ENCODE measurements at places on chromosomes 11 and 22.

GRCh38 chr11:34513682-34514449 lies at the start of gene ELF5:
TSS of gene ELF5 (minus strand) at chr11:34513794. CDS start at chr11:34505749, 8,045 bp downstream.
- no peak for DNase-seq

GRCh38 chr11:129973068-129973467 lies 29.6 kb downstream of the PRDM10 start:
- DNase-seq = no peak

- DNase-seq = no peak
Observed at GRCh38 chr22:43783777-43784176, 28.3 kb downstream of the EFCAB6 start.

DNA sequence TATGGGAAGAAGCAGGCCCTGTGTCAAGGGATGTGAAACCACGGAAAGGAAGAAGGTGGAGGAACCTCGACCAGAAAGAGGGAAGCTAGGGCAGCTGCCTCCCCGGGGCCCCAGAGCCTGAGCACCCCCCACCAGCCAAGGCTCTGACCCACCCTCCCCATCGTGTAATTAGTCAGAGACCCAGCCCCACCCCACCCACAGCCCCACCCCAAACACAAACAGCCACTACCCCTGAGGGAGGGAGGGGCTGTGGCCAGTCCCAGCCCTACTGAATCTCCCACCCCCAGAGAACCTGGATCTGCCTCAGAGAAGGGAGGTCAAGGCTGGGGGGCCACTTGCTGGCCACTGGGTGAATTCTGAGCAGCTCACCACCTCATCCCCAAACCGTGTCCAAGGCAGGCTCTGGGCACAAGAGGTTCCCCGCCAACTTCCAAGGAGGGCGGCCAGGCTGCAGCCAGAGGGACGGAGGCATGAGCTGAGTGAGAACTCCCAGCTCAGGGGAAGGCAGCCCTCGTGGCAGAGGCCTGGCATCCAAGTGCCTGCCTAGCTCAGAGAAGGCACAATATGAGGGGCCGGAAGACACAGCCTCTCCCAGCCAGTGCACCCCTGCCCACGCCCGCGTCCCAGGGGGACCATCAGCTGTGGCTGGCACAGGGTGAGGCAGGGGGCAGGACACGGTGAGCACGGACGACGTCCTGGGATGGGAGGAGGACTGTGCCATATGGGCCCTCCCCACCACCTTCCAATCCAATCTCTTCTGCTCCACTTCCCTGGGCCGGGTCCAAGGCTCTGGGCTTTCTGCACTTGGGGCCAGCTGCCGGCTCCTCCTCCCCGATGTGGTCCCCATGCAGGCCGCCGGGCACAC lies 2.7 kb downstream of the PLXNB2 start:
- no peak for DNase-seq

- DNase-seq = no peak
Observed at GRCh38 chr11:43928721-43929120, 13.7 kb upstream of the C11orf96 start.

DNA sequence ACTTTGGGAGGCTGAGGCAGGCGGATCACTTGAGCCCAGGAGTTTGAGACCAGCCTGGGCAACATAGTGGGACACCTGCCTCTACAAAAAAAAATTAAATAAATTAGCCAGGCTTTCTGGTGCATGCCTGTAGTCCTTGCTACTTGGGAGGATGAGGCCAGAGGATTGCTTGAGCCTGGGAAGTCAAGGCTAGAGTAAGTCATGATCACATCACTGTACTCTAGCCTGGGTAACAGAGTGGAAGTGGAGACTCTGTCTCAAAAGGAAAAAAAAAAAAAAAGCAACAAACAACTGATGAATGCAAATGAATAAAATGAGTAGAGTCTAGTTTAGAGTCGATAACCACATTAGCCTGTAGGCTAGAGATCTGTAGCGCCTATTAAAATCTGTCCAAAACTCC lies 3.9 kb upstream of the BCL2L13 start:
- DNase-seq = no peak

DNA sequence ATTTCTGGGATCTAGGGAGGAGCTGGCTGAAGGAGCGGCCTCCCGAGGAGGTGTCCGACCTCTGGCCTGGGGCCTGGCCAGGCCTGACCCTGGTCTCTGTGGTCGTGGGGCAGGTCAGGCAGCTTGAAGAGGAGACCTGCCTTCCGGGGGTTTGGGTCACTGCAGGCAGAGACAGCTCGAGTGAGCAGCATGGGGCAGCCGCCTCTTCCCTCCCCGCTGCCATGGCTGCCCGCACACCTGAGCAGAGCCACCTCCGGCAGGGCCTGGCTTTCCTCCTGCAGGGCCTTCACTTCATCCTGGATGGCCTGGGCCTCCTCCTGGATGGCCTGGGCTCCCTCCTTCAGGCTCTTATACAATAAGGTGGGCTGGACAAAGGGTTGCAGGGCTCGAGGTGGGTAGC lies 8.0 kb upstream of the NAALADL1 start:
- DNase-seq = no peak

DNA sequence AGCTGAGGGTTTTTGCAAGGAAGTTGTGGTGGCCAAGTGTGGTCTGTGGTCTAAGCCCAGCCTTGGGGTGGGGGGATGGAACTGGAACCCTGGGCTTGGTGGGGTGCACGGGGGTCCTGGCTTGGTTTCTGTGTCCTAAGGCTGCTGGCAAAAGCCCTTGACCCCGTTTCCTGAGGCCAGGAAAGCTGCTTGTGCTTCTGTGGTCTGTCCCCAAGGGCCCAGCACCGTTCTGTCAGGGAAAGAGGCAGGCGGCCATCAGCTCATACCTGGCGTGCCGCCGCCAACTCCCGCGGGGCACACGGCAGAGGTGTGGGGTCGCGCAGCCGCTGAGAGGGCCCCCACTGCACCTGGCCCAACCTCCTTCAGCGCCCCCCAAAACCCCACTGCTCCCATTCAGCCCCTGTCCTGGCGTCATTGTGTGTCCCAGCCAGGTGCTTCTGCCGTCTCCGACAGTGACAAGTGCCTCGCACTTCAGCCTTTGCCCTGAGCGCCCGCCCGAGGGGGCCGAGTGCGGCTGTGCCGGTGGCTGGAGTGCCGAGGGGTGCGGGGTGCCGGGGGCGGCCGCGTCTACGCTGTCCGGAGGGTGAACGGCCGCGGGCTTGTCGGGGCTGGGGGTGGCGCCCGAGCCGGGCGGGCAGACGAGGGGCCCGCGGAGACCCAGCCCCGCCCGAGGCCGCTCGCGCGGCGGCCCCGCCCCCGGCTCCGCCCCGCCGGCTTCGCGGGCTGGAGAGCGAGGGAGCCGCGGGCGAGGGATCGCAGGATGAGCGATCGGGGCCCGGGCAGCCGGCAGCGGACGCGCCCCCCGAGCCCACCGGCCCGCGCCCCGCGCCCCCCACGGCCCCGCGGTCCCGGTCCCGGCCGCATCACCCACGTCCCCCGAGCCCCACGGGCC lies at the start of gene CNIH2:
CNIH2 (plus strand) TSS at position 705 of the 892 bp plus-strand sequence. CDS start 282 bp downstream, outside the sequence.
- no peak for DNase-seq

DNA sequence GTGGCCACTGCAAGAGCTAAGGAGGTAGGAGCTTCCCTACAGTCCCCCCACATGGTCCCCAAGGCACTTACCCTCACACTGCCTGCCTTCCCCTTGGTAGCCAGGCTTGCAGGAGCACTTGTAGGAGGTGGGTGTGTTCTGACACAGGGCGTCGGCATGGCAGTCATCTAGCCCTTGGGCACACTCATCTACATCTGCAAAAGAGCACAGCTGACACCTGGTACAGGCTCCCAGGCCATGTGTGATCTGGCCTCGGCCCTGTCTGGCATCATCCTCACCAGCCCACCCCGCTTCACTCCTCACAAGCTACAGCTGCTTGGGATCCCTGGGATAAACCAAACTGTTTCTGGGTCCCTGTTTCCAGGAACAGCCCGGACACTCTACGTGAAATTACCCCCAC lies 1.8 kb downstream of the SCUBE2 start:
- DNase-seq = no peak
